ENCODE measurements at places on chromosomes 3 and 15.
A peak's percentile ranks its signal among the peaks of the same experiment; 100 is the strongest.

GRCh38 chr3:193114431-193115340 lies 126.3 kb upstream of the PLAAT1 start:
- DNase-seq: no peak

GRCh38 chr3:188133646-188134045 lies 20.3 kb upstream of the LPP start:
- DNase-seq: no peak

GRCh38 chr15:34370643-34371042 lies 3.6 kb upstream of the LPCAT4 start:
- no peak for DNase-seq

DNA sequence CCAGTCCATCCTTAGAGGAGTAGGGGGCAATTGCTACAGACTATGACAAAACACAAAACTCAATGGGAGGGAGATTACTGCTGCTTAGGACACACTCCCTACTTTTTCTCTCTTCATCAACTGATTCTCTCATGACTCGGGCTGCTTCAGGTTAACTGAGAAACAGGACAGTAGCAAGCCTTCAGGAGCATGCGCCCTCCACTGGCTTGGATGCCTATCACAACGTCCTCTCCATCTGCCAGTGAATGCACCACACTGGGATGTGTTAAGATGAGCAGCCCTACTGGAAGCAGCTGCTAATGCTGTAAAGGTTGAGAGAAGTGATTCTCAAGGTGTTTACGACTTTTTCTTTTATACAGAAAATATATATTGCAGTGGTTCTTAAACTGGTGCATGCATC lies 542.3 kb downstream of the EDEM1 start:
- no peak for DNase-seq

GRCh38 chr3:190558796-190559195 lies 44.9 kb downstream of the IL1RAP start:
- no peak for DNase-seq

DNA sequence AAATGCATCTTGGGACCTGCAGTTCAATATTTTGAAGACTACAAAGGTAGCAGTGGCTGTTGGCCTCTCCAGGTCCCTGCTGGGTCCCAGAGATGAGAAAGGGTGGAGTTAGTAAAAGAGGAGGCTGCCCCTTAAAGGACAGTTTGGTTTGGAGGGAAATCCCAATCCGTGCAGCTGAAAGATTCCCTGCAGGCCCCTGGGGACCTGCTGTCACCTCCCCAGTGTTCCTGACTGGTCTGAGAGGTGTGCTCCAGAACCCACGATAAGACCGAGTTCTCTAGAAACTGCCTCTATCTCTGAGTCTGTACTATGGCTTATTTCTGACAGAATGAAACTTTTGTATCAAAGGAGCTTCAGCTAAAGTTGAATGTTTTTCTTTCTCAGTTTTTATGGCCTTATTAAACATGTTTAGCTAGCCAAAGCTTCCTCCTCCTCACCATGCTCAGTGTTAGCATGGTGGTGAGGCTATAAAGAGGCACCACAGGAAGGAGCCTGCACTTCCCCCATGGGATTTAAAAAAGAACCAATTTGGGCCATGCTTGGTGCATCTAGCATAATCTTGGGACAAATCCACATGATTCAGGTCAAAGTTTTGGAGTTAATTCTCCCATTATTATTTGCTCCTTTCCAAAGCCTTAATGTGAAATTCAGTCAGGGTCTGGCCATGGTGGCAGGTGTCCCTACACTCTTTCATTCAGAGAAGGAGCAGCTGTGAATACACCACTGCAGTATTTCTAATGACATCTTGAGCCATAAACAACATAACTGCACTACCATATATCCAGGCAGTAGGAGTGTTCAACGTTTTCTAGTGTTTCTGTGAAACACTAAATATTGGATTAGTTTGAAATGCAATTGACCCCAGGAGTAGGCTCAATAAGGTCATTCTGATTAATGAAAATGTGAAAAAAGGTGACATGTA lies 74.4 kb downstream of the ATP1B3 start:
- DNase-seq: no peak

DNA sequence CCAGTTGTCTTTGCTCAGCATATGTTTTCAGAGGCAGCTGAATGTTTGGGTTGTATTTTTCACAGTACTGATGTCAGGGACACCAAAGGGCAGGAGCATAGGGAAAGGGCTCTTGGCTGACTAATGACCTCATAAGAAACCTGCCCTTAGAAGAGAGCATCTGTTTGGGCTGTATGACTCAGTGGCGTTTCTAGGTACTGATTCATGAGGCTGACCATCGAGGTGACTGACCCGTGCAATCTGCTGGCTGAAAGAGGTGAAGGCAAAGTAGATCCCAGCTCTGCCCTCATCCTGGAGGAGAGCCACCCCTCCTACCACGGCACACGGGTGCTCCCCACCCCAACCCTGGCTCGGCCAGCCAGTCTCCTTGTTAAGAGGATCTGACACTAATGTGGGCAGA lies 8.3 kb downstream of the LMCD1 start:
- no peak for DNase-seq

GRCh38 chr15:40410476-40410875 lies 4.9 kb downstream of the IVD start:
- DNase-seq: no peak

- DNase-seq: no peak
Observed at GRCh38 chr3:124202754-124203153, 210.8 kb upstream of the ROPN1 start.

- DNase-seq: peak; percentile 32
Observed at GRCh38 chr3:44468572-44469520, 8.6 kb downstream of the ZNF445 start.

GRCh38 chr15:70192490-70192889 lies 94.8 kb upstream of the TLE3 start:
- no peak for DNase-seq

- DNase-seq: no peak
Observed at GRCh38 chr3:178669758-178670157, 133.5 kb downstream of the KCNMB2 start.

GRCh38 chr3:45746777-45747622 lies 49.3 kb downstream of the SLC6A20 start:
- DNase-seq: no peak

GRCh38 chr15:77905301-77905920 lies 172.1 kb downstream of the TBC1D2B start:
- DNase-seq: no peak

Data from stimulated activated CD4-positive, alpha-beta T cell treated with anti-CD3 and anti-CD28 coated beads, Interleukin-4, amount 100 ng/mL, for 1 hour (primary cell).